ENCODE measurements at places on chromosomes 5 and 9. TPM values are rescaled to one million over a fixed set of nuclear protein-coding genes. Genes with fewer than 3 reads are reported as not detected.

FBP2 gene
- not detected for total RNA-seq

OR1Q1 gene
- not detected for total RNA-seq

DBH gene
- not detected for total RNA-seq

RGS7BP gene
- total RNA-seq = 0.45 TPM

ADGRD2 gene
- total RNA-seq = not detected

AIF1L gene
- 14.2 TPM for total RNA-seq

KLF4 gene
- 0.56 TPM for total RNA-seq

FAM221B gene
- total RNA-seq = not detected

All from cardiac muscle cell (in vitro differentiated cells and primary cell).